ENCODE measurements at places on chromosomes 16 and 17.

DNA sequence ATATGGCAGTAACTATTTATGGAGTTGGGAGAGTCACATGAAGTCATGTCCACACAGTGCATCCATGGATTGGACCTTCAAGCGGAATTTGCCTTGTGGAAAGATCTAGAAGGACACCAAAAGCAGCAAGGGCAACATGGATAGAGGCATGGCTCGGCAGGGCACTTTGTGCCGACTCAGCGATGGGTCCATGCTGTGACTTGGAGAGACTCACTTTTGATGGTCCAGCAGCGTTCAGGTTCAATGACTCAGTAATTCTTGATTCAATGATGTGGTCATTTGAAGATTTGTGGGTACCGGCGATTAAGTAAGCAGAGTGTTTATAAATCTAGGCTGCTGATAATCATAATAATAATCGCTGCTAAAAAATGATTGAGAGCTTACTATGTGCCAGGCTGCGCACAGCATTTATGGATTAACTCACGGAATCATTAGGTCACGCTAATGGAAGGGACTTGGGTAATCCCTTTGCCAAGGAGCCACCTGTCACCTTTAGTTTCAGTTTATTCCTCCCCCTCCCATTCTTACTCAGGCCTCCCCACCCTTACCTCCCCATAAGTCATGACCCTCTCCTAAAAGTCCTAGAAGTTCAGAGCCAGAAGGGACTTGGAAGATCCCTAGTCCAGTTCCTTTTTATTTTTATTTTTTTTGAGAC, 127.5 kb upstream of the CRHR1 start:
- no peak for DNase-seq

DNA sequence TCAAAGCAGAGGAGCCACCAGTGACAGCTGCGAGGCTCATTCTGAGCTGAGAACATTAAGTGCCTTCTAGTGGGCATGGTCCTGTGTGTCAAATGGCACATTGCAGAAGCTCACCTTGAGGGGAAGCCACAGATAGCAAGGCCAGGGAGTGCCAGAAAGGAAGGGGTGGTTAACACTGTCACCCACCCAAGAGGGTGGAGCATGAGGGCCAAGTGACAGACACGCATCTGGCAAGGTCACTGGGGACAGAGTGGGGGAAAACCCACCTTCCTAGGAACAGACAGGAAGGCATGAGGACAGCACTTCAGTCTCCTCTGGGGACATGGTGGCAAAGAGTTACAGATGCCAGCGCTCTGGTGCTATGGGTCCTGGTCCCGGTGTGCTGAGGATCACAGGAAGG, 22.1 kb downstream of the NUBP1 start:
- DNase-seq: no peak

DNA sequence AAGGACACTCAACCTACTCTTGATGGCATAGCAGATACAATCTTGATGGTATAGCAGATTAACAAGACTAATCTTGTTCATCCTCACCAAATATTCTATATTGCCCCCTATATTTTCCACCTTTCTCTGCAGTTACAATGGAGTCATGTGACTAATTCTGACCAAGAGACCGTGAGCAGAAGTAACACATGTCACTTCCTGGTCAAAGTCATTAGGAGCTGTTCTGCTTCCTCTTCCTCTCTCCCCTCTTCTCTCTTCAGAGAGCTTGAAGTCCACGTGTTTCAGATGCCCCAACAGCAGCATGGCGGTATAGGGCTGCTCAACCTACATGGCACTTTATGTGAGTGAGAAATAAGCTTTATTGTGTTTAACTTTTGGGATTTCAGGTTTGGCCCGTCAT, 55.3 kb upstream of the ERCC4 start:
- DNase-seq: no peak

- no peak for DNase-seq
These were observed 15.0 kb upstream of the SLC12A3 start for GRCh38 chr16:56849690-56850680.

DNA sequence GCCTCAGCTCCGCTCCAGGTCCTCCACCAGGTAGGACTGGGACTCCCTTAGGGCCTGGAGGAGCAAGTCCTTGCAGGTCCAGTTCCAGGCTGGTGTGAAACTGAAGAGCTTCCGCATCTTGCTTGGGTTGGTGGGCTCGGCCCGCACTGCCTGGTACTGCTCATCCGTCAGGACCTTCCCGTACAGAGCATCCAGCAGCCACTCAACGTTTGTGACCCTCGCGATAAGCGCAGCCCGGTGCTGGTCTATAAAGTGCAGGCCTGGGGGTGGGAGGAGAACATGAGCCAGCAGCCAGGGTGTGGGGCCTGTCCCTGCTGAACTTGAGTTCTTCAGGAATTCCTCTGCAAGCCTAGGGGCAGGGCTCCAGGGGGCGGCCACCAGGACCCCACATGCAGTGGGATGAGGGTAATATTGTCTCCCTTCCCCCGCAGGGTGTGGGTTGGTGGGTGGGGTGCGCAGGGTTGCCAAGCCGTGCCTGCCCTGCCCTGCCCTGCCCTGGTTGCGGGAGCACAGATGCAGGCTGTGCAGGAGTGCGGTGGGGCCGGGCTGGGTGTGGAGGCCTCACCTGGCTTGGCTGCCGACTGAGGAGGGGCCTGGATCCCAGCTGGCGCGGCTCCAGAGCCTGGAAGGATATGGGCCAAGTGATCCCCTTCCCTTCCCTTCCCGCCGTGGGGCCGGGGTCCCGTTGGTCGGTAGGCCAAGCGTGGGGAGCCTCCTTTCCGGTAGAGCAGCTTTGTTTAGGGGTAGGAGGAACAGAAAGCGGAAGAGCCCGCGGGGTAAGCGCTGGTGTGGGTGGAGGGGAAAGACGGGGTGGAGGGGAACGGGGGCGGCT, 762 bp downstream of the PYCARD start:
- no peak for DNase-seq

DNA sequence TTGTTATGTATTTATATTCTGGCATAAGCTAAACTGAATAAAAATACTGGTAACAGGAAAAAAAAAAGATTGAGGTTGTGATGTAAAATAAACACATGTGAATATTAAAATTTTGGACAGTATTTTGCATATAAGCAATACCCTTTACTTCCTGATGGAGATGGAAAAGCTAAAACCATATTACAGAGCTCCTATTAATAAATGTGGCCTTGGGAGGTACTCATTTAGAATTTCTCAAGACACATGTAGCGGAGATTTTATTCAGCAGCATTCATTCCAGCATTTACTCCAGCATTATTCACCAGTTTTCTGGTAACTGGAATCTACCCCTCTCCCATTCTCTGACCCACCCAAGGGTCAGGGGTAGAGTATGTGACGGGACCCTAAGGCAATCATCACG, 94.3 kb upstream of the AXIN2 start:
- no peak for DNase-seq

DNA sequence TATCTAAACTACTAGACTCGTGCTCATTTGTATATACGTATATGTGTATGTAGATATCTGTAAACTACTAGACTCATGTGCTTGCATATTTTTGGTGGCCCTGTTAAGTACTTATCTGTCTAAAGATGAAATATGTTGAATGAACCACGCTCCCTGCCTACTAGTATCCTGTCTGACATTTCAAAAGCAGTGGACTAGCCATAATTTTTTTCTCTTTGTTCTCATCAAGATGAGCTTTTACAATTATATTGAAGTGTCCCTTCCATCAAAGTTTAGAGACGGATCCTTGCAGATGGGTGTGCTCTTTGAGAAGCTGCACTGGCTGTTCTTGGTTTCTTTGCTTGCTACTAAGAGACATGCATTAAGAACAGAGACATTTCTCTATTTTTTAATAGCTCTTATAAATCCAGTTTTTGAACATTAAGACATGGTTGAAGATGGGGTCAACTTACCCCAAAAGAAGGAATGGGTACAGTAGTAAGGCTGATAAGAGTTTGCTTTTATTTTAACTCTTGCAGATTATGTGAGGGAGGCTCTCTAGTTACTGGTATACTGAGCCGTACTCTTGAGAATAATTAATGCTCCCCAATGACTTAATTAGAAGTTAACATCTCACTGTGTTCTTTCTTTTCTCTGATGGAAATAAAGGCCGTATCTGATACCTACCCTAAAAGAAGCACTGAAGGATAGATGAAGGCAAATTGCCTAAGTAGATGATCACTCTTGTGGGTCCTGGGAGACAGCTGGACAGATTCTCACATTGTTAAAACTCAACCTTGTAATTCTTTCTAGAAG, 3.4 kb downstream of the CNTNAP4 start:
- DNase-seq: no peak

GRCh38 chr16:73116576-73116975, 68.6 kb upstream of the ZFHX3 start:
- DNase-seq: no peak

DNA sequence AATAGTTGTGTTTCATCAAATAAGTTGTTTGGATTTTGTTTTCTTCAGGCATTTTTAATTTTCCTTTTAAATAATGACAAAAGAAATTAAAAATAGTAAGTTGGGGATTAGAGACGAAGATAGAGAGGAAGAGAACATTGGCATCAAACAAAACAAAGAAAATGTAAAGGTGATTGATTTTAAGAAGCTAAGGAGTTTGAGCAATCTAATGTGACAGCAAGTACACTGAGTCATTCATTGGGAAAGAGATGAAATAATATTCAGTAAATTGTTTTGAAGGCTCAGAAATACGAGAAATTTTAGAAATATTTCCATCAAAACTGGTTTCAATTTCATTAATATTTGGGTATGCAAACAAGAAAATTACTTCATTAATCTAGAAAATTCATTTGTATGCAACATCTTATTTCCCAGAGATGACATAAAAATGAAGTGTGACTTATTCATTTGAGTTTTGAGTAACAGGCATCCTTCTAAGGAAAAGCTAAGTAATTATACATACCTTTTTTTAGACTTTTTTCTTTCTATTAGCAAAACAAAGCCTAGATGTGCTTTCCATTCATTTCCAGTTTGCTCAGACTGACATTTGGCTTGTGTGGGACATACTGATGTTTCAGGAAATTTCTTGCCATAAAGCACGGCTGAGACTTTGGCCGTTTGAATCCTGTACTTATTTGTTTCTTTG, 66.7 kb downstream of the COX10 start:
- peak; percentile 38 for DNase-seq

- DNase-seq: no peak
These were observed 166.9 kb downstream of the C16orf95 start for GRCh38 chr16:87150262-87150661.

GRCh38 chr17:80611816-80612215, 67.2 kb downstream of the RPTOR start:
- no peak for DNase-seq

- no peak for DNase-seq
These were observed 4.8 kb downstream of the TNP2 start for GRCh38 chr16:11264155-11264832.

DNA sequence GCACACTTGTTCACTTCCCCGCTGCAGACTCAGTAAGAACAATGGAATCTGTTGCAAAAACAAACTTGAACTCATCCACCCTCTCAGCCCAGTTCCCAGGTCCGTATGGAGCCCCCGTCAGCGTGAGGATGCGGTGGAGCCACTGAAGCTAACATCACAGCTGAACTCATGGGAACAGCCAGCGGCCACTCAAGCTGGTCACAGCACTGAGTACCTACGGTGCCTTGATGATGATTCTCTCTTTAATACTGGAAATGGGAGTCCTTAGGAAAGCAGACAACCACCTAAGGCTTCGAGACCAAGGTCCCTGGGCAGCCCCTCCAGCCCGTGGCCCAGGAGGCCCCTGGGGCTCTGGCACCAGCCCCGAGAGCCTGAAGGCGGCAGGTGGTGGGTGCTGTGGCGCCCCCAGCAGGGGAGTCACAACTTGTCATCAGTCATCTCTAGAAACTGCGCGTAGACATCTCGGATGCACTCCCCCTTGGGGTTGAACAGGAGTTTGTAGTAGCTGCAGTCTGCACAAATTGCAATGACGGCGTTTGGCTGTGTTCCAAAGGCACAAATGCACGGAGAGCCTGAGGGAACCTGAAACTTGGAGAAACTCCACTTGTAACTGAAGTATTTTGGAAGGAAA, 31.0 kb upstream of the RHOT1 start:
- DNase-seq: peak; percentile 74

DNA sequence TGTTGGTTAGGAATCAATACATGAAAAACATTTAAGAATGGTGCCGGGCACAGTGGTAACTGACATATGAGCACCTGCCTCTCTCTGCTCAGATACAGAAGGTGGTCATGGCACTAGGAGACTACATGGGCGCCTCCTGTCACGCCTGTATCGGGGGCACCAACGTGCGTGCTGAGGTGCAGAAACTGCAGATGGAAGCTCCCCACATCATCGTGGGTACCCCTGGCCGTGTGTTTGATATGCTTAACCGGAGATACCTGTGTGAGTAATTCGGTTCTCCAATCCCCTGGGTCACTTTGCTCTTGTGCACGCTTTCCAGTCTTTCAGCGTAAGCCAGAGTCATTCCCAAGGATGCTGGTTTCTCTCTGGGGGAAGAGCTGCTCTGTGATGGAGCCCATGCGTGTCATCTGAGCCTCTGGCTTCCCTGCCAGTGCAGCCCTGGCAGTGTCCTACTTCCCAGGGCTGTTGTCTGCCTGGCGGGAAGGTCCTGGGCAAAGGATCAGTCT, 3.0 kb upstream of the CD68 start:
- DNase-seq: no peak

GRCh38 chr17:75404731-75405364, 630 bp downstream of the GRB2 start:
- peak; percentile 50 for DNase-seq

GRCh38 chr17:72479113-72479512, 358.3 kb downstream of the SOX9 start:
- no peak for DNase-seq

GRCh38 chr17:55056526-55056925, 88.0 kb downstream of the STXBP4 start:
- DNase-seq: no peak

DNA sequence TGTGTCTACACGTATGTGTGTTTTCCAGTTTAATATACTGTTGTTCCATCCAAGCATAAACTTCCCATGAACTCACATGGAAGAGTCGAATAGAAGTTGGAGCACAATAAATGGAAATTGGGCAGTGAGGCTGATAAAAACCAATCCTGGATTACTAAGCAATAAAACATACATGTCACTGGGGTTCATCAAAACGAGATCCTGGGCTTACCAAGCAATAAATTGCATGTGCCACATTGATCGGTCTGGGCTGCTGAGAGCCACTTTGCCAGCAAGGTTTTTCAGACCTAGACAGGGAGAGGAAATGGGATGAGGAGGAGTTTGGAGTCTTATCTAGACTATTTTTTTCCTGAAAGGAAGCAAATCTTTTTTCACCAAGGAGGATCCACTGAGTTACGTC, 322.3 kb upstream of the C16orf82 start:
- no peak for DNase-seq

DNA sequence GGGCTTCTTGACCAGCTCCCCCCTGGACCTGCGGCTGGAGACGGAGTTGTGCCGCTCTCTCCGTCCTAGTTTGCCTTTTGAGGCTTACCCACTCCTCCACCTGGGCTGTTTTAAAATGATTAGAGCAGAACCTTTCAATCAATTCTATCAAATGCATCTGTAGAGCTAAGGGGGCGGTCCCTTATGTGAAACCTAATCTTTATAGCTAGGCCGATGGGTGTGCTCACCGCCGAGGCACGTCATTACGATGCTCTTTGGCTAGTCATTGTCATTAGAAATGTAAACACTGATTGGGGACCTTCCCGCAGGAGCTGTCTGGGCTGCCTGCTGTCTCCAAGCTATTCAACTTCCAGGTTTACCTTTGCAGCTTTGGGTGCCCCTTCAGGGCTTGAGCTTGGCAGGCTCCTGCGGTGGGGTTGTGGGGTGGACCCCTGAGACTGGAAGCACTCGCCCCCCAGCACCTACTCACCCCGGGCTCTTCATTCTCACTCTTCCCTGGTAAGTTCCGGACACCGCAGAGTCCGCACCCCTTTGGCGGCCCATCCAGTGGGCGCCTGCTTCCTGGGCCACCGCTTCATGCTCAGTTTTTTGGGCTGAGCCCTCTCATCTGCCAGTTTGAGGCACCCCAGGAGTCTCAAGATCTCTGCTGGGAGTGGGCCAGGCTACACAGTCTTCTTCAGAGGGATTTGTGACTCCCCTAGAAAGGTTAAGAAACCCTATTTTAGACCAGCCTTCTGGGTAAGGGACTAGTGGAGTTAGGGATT, 20.9 kb upstream of the IL17C start:
- no peak for DNase-seq
